Activated CD8-positive, alpha-beta memory T cell treated with anti-CD3 and anti-CD28 coated beads for 24 hours (primary cell): ENCODE measurements at places on chromosomes 2 and 18.

GRCh38 chr2:164843346-164843911 lies 1.8 kb upstream of the COBLL1 start:
- no peak for DNase-seq

DNA sequence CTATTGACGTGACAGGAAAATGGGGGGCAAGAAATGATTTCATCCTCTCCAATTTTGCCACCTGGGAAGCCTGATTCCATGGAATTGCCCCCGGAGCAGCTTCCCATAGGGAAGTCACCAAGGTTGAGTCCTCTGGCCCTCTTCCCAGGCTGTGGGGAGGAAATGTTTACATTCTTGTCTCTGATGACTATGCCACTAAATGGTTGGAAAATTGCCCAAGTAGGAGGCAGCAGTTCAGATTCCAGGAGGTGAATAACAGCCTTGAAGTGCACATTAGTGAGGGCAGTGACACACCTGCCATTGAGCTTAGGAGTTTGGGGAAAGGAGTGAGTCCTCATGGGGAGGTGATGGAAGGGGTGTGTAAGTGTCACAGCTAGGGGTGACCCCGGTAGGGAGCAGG lies 449.2 kb upstream of the DCC start:
- no peak for DNase-seq

DNA sequence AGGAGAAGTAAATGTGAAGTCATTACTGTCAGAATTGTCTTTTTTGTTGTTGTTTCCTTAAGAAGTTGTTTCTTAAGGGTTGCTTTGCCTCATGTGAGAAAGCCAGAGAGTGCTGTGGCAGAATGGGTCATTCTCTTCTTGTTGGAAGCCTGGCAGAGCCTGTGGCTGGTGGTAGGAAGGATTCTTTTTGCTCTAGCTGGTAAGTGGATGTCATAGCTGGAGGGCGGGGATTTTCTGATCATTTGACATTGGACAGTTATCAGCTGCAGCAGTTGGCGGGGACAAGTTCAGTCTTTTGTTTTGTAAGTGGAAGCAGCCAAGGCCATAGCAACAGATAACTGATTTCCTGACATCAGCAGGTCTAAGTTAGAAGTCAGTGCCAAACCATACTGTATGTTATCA lies 5.5 kb upstream of the RMDN2 start:
- no peak for DNase-seq

GRCh38 chr2:171522052-171522787 lies at the start of gene CYBRD1:
TSS of gene CYBRD1 (plus strand) at chr2:171522474. CDS start at chr2:171522546, 72 bp downstream.
- peak; percentile 62 for DNase-seq

- DNase-seq = no peak
Measured at GRCh38 chr2:143629340-143629739, 500.1 kb downstream of the ARHGAP15 start.

DNA sequence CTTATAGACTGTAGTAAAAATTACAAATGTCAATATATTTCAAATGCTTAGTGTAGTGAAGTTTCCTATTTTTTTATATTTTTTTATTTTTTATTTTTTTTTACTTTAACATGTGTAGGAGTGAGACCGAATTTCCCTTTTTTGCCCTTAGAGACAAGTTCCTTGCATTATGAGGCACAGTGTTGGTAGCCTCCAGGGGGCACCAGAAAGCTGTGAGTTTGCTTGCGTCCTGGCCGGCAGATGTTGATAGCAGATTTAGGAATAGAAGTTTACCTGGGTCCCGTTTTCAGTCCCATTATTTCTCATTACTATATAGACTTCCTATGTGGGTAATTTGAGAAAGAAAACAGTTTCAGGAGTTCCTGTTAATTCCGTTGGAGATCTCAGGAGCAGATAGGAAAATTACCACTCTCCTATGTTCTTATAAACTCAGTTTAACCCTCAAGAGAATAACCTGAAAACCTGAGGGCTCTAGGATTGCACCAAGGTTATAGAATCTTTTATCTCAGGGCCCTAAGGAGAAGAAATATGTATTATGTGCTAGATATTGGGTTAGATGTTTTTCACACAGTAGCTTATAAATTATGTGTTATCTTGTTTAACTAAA lies 157.5 kb upstream of the SESTD1 start:
- DNase-seq = peak; percentile 64

DNA sequence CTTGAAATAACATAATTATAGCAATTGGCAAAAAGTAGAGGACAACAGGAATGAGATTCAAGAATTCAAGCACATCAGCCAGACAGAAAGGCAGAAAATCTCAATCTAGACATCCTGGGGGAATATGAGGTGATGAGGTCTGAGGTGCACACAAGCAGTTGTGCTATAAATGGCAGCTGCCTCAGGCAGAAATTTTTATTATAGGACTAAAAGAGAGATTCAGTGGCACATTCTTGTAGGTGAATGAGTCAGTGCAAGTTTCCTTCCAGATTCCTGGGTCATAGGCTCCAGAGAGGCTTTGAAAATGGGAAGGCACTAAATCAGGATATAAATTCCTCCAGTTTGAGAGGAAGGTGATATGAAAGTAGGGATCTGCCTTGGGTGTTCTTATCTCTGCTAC lies 127.2 kb upstream of the THSD7B start:
- no peak for DNase-seq

DNA sequence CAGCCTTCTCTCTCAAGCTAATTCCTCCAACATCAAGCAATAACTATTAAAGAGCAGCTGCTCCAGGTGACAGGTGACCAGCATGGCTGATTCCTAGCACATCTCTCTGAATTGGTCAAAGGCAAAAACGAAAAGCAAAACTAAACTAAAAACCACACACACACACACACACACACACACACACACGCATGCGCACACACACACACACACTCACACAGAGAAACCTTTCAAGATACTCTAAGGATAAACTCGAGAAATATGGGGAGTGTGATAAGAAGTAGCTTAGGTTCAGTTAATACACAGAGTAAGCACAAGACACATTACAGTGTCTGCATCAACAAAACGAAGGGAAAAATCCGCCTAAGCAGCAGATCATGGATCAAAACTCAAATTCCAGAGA lies 74.5 kb upstream of the FZD7 start:
- DNase-seq = no peak
